ENCODE measurements at places on chromosomes 6 and 20.

GRCh38 chr20:38835792-38836191 is 30.3 kb downstream of the PPP1R16B start:
- H3K27ac ChIP-seq = no peak overlapping the region
- peaks cover 52% of the 10 kb centered on the region for H3K4me1 ChIP-seq
- peaks cover 58% of the 10 kb centered on the region for H3K36me3 ChIP-seq

DNA sequence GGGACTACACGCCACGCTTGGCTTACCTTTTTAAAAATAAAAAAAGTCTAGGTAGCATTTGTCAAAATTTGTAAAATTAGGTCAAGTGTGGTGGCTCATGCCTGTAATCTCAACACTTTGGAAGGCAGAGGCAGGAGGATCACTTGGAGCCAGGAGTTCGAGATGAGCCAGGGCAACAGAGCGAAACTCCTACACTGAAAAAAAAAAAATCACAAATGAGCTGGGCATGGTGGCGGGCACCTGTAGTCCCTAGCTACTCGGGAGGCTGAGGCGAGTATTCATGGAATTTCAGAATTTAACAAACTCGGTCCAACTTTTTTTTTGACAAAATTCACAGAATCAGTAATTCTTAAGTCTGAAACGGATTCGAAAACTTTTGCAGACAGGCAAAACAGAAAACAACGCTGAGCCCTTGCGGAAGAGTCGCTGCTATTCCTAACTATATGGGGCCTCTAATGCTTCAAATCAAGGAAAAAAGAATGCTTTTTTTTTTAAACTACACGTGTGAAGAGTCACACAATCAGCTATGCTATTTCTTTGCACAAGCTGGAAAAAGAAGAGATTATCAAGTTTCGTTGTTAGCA is 62.9 kb downstream of the GTF2H5 start:
- peaks cover 4% of the 10 kb centered on the region for H3K36me3 ChIP-seq
- peak overlapping the region; percentile 67 for H3K27ac ChIP-seq
- H3K27me3 ChIP-seq = peaks cover 2% of the 10 kb centered on the region
- peaks cover 26% of the 10 kb centered on the region for H3K4me1 ChIP-seq
- no peak for DNase-seq

DNA sequence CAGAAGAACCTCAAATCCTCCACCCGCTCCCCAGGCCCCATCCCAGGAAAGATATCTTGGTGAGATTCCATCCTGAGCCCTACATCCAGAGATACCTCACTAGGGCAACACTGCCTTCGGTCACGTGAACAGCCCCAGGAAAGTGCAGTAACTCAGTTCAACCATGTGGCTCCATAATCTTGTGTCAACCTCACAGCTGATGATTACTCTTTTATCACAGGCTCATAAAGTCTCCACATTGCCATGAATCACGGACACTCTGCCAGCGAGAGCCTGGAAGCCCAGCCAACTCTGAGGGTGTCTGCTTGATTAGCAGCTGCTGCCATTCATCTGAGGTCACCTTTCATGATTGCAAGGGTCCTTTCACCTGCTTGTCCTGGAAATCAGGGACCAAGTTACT is 175.8 kb upstream of the LRFN2 start:
- no peak for DNase-seq
- H3K36me3 ChIP-seq = no peaks in the 10 kb centered on the region
- no peaks in the 10 kb centered on the region for H3K4me1 ChIP-seq
- H3K27ac ChIP-seq = no peak overlapping the region
- H3K4me3 ChIP-seq = no peak overlapping the region

DNA sequence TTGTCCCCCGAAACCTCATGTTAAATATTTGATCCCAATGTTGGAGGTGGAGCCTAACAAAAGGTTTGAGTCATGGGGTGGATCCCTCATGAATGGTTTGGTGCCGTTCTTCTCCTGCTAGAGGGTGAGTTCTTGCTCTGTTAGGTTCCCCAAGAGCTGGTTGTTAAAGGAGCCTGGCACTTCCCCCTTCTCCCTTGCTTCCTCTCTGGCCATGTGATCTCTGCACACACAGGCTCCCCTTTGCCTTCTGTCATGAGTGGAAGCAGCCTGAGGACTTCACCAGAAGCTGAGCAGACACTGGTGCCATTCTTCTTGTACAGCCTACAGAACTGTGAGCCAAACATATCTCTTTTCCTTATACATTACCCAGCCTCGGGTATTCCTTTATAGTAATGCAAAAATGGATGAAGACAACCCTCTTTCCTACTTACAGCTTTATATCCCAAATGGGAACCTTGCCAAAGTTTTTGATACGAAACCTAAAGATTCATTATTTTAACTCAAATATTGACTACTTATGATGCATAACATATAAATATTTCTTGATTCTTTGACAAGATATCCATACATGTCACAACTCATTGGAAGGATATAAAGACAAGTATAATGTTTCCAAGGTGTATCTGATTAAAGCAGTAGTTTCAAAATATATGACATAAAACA is 61.0 kb downstream of the RNF182 start:
- H3K4me3 ChIP-seq = no peak overlapping the region
- H3K36me3 ChIP-seq = no peaks in the 10 kb centered on the region
- no peaks in the 10 kb centered on the region for H3K4me1 ChIP-seq
- no peak for DNase-seq

GRCh38 chr6:19802656-19803055 is 34.5 kb upstream of the ID4 start:
- peaks cover 18% of the 10 kb centered on the region for H3K27me3 ChIP-seq
- no peak for DNase-seq
- no peak overlapping the region for H3K4me3 ChIP-seq
- H3K36me3 ChIP-seq = peaks cover 1% of the 10 kb centered on the region
- no peak overlapping the region for H3K27ac ChIP-seq

- H3K27ac ChIP-seq = peak overlapping the region; percentile 99
- H3K36me3 ChIP-seq = peaks cover 27% of the 10 kb centered on the region
- no peaks in the 10 kb centered on the region for H3K27me3 ChIP-seq
- no peak overlapping the region for H3K4me3 ChIP-seq
- H3K4me1 ChIP-seq = peaks cover 27% of the 10 kb centered on the region
Observed at GRCh38 chr6:42783876-42784642, 2.2 kb downstream of the BICRAL start.

- DNase-seq = no peak
- H3K4me1 ChIP-seq = peaks cover 74% of the 10 kb centered on the region
- peak overlapping the region; percentile 96 for H3K4me3 ChIP-seq
- H3K27me3 ChIP-seq = peaks cover 4% of the 10 kb centered on the region
- H3K27ac ChIP-seq = peak overlapping the region; percentile 67
- H3K36me3 ChIP-seq = peaks cover 18% of the 10 kb centered on the region
Observed at GRCh38 chr6:142941018-142941417, 4.0 kb downstream of the HIVEP2 start.

DNA sequence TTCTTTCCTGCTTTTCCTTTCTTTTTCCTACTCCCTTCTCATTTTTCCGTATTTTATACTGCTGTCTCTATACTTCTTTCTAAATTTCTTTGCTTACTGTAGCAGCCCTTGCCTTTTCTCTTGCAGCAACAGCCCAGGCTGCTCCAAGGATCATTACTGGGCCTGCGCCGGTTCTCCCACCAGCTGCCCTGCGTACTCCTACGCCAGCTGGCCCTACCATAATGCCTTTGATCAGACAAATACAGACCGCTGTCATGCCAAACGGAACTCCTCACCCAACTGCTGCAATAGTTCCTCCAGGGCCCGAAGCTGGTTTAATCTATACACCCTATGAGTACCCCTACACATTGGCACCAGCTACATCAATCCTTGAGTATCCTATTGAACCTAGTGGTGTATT is 148.8 kb downstream of the QKI start:
- H3K4me3 ChIP-seq = no peak overlapping the region
- H3K27me3 ChIP-seq = no peaks in the 10 kb centered on the region
- no peak overlapping the region for H3K27ac ChIP-seq
- no peak for DNase-seq

GRCh38 chr6:120348926-120349325 is 985.4 kb downstream of the TBC1D32 start:
- DNase-seq = no peak
- H3K27me3 ChIP-seq = no peaks in the 10 kb centered on the region
- H3K36me3 ChIP-seq = no peaks in the 10 kb centered on the region
- no peak overlapping the region for H3K4me3 ChIP-seq
- H3K27ac ChIP-seq = no peak overlapping the region

- no peak overlapping the region for H3K27ac ChIP-seq
- H3K36me3 ChIP-seq = no peaks in the 10 kb centered on the region
- H3K4me3 ChIP-seq = no peak overlapping the region
- no peak for DNase-seq
- peaks cover 59% of the 10 kb centered on the region for H3K4me1 ChIP-seq
Observed at GRCh38 chr6:167094820-167095637, 27.9 kb upstream of the CCR6 start.

- H3K27ac ChIP-seq = no peak overlapping the region
- H3K4me1 ChIP-seq = no peaks in the 10 kb centered on the region
- no peak for DNase-seq
- no peak overlapping the region for H3K4me3 ChIP-seq
Observed at GRCh38 chr20:9253006-9253539, 184.2 kb downstream of the PLCB4 start.

DNA sequence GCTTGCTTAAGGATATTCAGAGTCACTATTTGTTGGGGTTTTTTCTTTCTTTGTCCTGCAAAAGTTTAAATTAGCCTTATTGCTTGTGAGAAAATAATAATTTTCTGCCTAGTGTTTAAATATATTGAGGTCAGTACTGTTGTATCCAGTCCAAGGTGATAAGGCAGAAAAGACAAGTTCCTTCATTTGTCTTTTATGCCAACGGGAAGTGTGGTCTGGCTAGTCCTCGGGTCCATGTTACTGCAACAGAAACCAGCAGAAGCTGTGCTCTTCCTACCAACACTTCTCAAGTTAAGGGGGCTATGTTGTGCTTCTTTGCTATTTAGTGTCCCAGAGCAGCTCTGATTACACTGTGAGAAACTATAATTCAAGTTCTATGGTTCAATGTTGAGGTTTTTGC is 301.1 kb downstream of the TBC1D7 start:
- H3K27me3 ChIP-seq = peaks cover 22% of the 10 kb centered on the region
- H3K27ac ChIP-seq = no peak overlapping the region
- H3K4me3 ChIP-seq = no peak overlapping the region
- no peaks in the 10 kb centered on the region for H3K36me3 ChIP-seq

- no peak overlapping the region for H3K4me3 ChIP-seq
- H3K27me3 ChIP-seq = peaks cover 3% of the 10 kb centered on the region
- no peaks in the 10 kb centered on the region for H3K36me3 ChIP-seq
- H3K27ac ChIP-seq = peak overlapping the region; percentile 31
- H3K4me1 ChIP-seq = peaks cover 11% of the 10 kb centered on the region
Observed at GRCh38 chr20:50722424-50723155, 8.8 kb upstream of the PARD6B start.

- no peak overlapping the region for H3K27ac ChIP-seq
- H3K36me3 ChIP-seq = peaks cover 6% of the 10 kb centered on the region
- peaks cover 8% of the 10 kb centered on the region for H3K4me1 ChIP-seq
- no peak for DNase-seq
- H3K4me3 ChIP-seq = no peak overlapping the region
- H3K27me3 ChIP-seq = peaks cover 2% of the 10 kb centered on the region
Observed at GRCh38 chr6:155351273-155352129, 37.2 kb upstream of the TFB1M start.

DNA sequence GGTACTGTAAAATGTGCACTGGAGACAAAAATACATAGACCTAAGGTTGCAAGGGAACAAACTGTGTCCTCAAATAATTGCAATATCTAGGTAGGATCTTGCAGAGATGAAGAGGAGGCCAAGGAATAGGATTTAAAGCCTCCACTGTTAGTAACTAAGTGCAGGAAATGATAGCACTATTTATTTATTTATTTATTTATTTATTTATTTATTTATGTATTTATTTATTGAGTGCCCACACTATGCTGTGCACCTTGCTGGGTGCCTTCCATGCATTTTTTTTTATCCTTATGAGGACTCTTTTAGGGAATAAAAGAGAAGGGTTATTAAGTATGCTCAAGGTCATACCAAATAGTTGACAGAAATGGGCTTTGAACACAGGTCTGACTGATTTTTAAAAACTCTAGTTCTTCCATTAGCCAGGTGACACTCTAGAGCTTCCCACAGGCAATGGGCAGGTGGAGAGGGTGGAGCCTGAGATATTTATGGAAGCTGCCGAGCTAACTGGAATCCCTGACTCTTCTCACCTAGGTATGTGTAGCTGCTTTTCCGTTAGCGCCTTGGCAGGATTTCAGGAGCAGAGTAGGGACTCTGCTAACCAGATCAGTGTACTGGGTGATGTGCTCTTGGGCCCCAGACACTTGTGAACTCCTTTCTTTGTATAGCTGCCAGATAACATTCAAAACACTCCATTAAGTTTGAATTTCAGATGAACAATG is 12.8 kb upstream of the NUP153 start:
- H3K4me1 ChIP-seq = peaks cover 11% of the 10 kb centered on the region
- DNase-seq = no peak
- H3K27ac ChIP-seq = no peak overlapping the region
- H3K4me3 ChIP-seq = no peak overlapping the region
- peaks cover 1% of the 10 kb centered on the region for H3K36me3 ChIP-seq
- peaks cover 9% of the 10 kb centered on the region for H3K27me3 ChIP-seq

GRCh38 chr6:122749451-122750050 is 30.0 kb upstream of the FABP7 start:
- no peak overlapping the region for H3K27ac ChIP-seq
- H3K27me3 ChIP-seq = no peaks in the 10 kb centered on the region
- H3K4me1 ChIP-seq = peaks cover 26% of the 10 kb centered on the region
- H3K4me3 ChIP-seq = no peak overlapping the region
- no peaks in the 10 kb centered on the region for H3K36me3 ChIP-seq

GRCh38 chr20:5065166-5065878 is 54.4 kb downstream of the PCNA start:
- H3K4me3 ChIP-seq = no peak overlapping the region
- H3K27ac ChIP-seq = no peak overlapping the region
- peaks cover 35% of the 10 kb centered on the region for H3K4me1 ChIP-seq
- no peaks in the 10 kb centered on the region for H3K36me3 ChIP-seq
- DNase-seq = no peak
- no peaks in the 10 kb centered on the region for H3K27me3 ChIP-seq

- H3K27me3 ChIP-seq = peaks cover 5% of the 10 kb centered on the region
- no peaks in the 10 kb centered on the region for H3K36me3 ChIP-seq
- no peak overlapping the region for H3K4me3 ChIP-seq
- DNase-seq = no peak
- H3K27ac ChIP-seq = no peak overlapping the region
Observed at GRCh38 chr20:48262466-48262865, 477.2 kb upstream of the SULF2 start.

DNA sequence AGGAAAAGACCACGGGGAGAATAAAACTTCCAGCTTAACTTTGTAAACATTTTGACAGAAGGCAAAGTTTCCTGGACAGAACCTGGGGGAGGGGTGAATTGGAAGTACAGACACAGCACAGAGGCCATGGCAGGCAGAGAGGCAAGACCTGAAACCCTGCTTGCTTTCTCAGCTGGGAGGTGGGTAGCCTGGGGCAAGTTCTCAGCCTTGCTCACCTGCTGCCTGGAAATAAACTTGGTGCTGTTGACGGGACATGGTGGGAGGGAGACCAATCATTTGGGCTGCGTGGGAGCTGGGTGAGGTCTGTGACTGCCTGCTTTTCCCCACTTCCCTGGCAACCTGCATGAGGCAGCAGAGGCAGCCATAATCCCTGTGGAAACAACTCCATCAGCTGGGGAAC is 221.3 kb downstream of the MOXD1 start:
- H3K4me3 ChIP-seq = no peak overlapping the region
- no peaks in the 10 kb centered on the region for H3K4me1 ChIP-seq
- H3K27ac ChIP-seq = no peak overlapping the region

GRCh38 chr20:47188540-47188939 is 168.0 kb downstream of the ZMYND8 start:
- H3K27me3 ChIP-seq = peaks cover 3% of the 10 kb centered on the region
- DNase-seq = no peak
- peaks cover 5% of the 10 kb centered on the region for H3K4me1 ChIP-seq
- no peak overlapping the region for H3K27ac ChIP-seq

GRCh38 chr6:127923135-127923534 is 22.3 kb upstream of the THEMIS start:
- no peak overlapping the region for H3K4me3 ChIP-seq
- H3K27ac ChIP-seq = no peak overlapping the region
- H3K36me3 ChIP-seq = peaks cover 28% of the 10 kb centered on the region
- peaks cover 68% of the 10 kb centered on the region for H3K4me1 ChIP-seq

Data from activated T-helper 1 cell treated with anti-CD3 and anti-CD28 coated beads, Interleukin-12 subunit alpha, Interleukin-12 subunit beta, Interleukin-2, Interleukin-4 antibody, amounts not matched to agents 30 ng/mL and 10 ng/mL and 1 ng/mL, durations not matched to agents 14 hours and 24 hours and 36 hours (primary cell).